ENCODE measurements at places on chromosomes 2 and 18.

DNA sequence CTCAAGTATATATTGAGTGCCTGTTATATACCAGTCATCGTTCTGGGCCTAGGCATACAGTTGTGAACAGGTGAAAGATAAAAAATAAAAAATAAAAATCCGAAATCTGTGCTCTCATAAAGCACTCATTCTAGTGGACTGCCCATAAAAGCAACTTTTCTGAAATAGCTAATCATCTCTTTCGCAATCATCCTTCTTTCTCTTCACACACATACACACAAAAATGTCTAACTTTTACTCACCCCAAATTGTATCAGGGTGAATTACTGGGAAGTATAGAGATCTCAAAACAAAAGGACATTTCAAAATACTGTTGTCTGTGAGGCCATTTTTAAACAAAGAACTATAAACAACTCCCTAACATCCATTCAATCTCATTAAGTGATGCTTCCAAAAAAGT, 29.6 kb upstream of the ORC2 start:
- no peak for DNase-seq

DNA sequence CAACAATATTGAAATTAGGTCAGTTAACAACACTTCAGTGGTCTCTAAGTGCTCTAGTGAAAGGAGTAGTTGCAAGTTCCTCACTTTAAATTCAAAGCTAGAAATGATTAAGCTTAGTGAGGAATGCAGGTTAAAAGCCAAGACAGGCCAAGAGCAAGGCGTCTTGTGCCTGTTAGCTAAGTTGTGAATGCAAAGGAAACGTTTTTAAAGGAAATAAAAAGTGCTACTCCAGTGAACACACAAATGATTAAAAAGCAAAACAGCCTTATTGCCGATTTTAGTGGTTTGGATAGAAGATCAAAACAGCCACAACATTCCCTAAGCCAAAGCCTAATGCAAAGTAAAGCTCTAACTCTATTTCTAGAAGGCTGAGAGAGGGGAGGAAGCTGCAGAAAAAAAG, 44.7 kb downstream of the ANTXR1 start:
- no peak for DNase-seq

DNA sequence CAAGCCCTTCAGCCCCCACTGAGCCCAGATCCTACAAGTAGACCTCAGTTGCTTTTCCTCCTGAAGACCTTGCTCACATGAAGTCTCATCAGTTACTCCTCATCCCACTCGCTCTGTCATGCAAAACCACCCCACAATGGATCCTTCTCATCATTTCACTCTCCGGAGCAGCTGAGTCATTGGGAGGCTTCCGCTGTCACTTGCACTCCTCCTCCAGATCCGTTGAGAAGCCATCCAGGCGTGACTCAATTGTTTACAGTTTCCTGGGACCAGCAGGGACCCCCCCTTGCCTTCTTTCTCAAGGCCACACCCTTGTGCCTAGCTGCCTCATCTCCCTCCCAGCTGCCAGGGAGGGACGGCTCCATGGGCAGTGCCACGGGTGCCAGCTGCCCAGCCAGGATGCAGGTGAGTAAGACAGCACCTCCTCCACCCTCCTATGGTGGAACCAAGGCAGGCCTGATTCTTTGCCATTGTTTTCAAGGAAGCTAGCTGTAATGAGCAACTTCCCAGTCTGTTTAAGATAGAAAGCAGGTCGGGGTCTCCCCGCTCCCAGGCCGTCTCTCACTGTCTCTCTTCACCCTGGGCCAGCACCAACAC, 16.3 kb downstream of the GPR55 start:
- no peak for DNase-seq

DNA sequence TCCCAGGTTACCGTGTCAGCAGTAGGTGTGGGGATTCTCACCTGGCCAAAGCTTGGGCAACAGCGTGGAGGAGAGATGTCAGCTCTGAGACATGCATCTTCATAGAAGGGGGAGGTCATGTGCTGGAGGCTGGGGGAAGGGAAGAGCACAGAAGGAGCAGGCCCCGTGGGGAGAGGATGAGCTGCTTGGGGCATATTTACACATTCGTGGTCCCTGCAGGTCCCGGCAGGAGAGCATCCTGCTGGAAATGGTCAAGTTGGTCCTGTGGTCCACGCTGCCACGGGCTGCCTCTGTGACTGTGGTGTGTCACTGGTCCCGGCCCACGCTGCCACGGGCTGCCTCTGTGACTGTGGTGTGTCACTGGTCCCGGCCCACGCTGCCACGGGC, 195.1 kb upstream of the TWIST2 start:
- DNase-seq: no peak

DNA sequence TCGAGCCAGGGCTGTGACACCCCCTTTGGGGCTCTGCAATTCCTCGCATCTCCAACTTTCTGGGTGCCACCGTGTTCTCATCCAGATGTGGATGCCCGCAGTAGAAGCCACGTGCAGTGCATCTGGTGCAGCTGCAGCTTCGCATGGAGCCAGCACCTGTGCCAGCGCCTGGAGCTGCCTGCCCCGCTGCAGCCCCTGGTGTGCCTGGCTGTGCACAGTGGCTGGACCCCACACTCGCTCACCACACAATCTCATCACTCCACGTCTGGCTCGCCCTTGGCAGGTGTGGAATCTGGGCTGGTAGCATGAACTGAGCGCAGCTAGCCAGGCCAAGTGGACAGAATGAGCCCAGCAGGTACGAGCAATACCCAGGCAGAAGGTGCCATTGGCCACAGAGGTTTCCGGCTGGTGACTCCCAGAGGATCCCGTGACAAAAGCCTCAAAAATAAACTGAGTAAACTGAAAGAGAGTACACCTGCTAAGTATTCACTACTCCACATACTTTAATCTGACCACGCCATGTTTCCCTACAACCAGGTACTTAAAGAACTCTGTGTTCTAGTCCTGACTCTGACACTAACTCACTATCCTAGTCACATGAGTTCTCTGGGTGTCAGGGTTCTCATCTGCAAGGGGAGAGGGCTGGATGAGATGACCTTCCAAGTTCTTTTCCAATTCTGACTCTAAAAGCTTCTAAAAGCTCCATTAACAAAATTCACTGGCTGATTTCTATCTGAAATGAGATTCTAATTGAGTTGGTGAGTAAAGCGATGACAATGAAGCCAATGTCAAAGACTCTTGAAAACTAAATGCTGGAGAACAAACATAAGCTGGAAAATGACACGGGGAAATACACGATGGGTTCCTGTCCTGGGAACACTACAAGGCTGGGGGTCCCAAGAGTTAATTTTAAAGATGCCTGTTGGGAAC, 37.1 kb downstream of the RNF152 start:
- DNase-seq: peak; percentile 31

- DNase-seq: no peak
Observed at GRCh38 chr2:189676471-189676870, 2.0 kb downstream of the ANKAR start.

DNA sequence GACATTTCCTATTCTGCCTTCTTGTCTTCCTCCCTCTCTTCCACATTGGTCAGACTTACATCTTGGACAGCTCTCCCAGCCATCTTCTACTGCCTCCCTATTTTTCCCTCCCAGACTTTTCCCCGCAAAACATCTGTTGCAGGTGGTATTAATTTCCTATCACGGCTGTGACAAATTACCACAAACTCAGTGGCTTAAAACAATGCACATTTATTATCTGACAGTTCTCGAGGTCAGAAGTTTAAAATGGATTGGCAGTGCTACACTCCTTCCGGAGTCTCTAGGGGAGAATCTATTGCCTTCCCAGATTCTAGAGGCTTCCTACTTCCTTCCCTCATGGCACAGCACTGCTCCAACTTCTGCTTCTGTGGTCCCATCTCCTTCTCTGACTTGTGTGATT, 33.3 kb downstream of the STRADB start:
- DNase-seq: no peak
